ENCODE measurements at places on chromosomes 7 and 10. TPM values are rescaled to one million over a fixed set of nuclear protein-coding genes. Genes with fewer than 3 reads are reported as not detected.

The PTEN gene
- total RNA-seq = 89.9 TPM

The KIF5B gene
- total RNA-seq = 149 TPM

The IFIT2 gene
- 11.8 TPM for total RNA-seq

The ETV1 gene
- total RNA-seq = 136 TPM

The CTAGE6 gene
- total RNA-seq = 0.60 TPM

The EPO gene
- not detected for total RNA-seq

The OR2A12 gene
- not detected for total RNA-seq

DNA sequence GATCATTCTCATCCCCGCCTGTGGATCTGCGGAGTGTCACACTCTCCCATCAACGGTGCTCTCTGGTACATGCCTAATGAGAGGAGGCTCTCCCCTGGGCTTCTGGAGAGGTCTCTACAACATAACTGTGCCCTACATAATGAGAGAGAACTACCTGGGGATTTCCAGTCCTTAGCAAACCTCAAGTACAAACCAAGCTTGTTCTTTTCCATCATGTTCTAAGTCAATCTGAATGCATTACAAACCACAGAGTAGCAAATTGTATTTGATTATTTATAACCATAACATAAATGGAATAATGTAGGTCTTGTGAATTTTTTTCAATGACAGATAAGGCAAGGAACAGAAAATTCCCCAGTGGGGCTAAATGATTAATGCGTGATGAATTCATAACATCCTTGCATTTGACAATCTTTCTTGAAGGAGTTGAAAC lies 412.4 kb upstream of the NRP1 start:
- no peak for DNase-seq

DNA sequence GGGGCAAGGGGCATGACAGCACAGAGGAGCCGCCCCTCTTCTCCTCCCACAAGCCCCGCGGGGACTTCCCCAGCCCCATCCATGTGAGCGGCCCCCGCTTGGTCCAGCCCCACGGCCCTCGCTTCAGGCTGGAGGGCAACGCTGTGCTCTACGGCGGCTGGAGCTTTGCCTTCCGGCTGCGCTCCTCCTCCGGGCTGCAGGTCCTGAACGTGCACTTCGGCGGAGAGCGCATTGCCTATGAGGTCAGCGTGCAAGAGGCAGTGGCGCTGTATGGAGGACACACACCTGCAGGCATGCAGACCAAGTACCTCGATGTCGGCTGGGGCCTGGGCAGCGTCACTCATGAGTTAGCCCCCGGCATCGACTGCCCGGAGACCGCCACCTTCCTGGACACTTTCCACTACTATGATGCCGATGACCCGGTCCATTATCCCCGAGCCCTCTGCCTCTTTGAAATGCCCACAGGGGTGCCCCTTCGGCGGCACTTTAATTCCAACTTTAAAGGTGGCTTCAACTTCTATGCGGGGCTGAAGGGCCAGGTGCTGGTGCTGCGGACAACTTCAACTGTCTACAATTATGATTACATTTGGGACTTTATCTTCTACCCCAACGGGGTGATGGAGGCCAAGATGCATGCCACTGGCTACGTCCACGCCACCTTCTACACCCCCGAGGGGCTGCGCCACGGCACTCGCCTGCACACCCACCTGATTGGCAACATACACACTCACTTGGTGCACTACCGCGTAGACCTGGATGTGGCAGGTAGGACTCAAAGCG lies 5.1 kb downstream of the AOC1 start:
- peak; percentile 5 for DNase-seq

- DNase-seq = peak; percentile 42
Observed at GRCh38 chr7:34208878-34209621, 303.7 kb downstream of the BMPER start.

DNA sequence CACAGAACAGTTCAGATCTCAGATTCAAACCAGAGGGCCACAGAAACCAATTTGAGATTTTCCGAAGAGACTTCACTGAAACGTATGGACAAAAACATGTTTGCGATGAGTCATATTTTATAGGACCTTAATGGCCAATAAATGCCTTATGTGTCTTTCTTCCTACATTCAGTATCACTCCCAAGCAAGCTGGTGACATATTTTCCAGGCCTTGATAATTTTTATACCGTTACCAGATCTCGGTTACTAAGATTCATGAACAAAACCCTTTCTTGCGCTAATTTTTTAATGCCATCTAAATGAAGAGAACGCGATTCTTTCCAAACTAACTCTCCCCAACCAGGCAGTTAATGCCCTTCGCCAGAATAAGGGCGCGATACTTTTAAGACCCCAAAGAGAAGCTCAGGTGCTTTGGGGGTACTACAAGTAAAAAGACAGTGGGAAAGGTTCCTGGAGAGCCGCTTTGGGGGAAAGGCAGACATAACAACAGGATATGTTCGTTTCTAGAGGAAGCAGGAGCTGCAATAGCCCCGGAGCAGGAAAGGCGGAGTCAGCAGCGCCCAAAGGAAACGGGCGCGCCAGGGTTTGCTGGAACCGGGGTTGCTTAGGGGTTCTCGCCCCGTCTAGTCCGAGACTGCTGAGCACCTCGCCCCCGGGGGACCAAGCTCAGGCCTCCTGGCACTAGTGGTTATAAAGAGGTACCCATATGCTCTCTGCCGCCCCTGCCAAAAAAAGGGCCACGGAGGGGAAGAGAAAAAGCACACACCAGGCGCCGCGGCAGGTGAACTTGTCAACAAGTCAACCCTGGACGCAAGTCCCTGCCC lies 884 bp downstream of the ICA1 start:
- peak; percentile 52 for DNase-seq

DNA sequence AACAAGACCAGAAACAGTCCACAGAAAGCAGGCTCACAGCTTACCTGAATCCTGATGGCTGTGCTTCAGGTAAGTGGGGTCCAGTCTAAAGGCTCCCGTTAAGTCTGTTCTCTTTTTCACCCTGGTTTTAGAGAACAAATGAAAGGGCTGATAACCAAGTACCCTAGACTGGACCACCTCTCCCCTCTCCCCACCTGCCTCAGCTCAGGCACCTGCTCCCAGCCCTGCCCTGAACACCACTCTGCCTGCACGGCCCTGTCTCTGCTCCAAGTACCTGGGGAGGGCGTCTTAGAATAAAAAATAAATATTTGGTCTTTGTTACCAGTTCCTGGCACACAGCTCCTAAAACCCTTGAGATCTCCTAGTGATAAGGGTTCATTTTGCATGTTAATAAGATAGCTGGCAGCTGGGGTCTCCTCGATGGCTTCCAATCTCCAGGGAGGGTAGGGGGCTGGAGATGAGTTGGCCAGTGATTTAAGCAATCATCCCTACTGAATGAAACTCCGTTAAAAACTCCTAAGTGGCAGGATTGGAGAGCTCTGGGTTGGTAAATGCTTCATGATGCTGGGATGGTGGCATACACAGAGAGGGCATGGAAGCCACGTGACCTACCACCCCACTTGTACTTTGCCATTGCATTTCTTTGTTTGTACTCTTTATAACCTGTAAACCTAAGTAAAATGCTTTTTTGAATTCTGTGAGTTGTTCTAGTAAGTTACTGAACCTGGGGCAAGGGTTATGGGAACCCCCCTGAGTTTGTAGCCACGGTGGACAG lies 29.8 kb upstream of the FIGNL1 start:
- DNase-seq = no peak

- DNase-seq = no peak
Observed at GRCh38 chr10:63703113-63703670, 182.0 kb downstream of the REEP3 start.

Measured in mucosa of gallbladder (tissue), 1 donor.